ENCODE measurements at places on chromosomes 4 and X. TPM values are rescaled to one million over a fixed set of nuclear protein-coding genes. Genes with fewer than 3 reads are reported as not detected.
A peak's percentile ranks its signal among the peaks of the same experiment; 100 is the strongest.

- DNase-seq = no peak
These were observed 1.7 kb upstream of the GPR143 start for GRCh38 chrX:9767375-9767774.

DNA sequence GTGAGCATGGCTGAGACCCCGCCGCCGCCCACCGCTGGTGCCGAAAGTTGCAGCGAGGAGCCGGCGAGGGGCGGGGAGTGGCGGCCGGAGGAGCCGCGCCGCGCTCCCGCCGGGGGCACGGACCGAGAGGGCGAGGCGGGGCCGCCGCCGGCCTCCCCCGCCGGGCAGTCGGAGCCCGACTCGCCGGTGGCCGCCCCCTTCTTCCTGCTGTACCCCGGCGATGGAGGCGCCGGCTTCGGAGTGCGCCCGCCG is 16.5 kb downstream of the UTP3 start:
- DNase-seq = peak; percentile 26

DNA sequence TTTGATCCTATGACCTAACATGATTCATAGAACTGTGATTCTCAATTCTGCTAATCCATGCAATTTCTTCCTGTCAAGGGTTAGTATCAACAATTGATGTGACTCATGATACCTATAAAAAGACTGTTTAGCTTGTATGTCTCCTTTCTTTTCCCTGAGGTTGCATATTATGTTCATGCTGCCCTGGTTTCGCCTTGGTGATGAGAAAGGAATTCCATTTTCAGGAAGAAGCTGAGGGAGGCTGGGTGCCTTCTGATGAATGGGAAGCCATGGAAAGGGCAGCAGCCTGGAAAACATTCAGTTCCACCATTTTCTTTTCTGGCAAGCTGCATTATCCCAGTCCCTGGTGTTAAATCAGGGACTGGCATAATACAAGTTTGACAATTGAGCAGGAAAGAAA is 976.5 kb downstream of the RPA4 start:
- DNase-seq = no peak

- no peak for DNase-seq
These were observed 21.4 kb upstream of the PGM2 start for GRCh38 chr4:37805091-37805490.

DNA sequence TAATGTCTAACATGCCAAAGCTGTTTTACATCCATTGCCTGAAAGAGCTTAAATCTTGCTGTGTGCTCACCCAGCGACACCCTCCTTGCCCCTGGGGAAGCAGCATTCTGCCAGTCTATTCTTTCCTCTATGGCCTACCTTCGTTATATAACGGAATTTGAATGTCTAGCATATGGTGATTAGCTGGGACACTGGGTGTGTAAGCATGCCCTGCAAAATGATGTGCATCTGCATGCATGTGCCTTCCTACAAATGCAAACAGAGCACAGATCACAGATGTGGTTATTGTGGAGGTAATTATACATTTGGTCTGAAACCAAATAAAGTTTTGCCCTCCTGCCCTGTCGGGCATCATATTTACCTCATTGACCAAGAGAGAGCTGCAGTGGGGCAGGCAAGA is 90.8 kb downstream of the NHS start:
- DNase-seq = no peak

DNA sequence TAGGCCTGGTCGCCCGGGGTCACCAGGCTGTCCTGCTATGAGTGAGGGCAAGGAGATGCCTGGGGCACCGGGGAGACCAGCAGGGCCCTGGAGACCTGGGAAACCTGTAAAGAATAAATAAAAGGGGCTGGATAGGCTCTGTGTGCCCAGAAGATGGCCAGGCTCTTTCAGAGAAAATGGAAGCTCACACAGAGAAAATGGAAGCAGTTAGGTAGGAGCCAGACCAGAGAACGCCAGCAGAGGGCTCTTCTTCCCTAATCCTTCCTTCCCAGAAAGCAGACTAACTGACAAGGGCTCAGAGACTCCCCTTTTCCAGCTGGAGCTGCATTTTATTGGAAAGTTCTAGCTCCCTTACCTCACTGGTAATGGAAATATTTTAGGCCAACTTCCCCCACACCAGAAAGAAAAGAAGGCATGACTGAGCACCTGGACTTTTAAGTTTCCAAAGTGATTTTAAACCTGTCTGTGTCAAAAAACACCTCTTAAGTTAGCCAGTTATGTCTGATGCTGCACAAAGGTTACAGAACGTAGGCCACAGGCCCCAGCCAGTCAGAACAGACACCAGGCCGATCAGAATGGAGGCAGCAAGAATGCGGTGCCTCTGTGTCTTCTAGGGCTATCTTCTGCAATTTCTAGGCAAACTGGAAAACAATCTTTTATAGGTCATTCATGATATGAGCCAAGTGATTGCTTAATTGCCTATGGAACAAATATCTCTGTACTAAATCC is 74.0 kb downstream of the ATG4A start:
- DNase-seq = no peak

- no peak for DNase-seq
These were observed 107.6 kb downstream of the AMER1 start for GRCh38 chrX:64097891-64098290.

GRCh38 chrX:110277609-110278008 is 40.3 kb downstream of the AMMECR1 start:
- no peak for DNase-seq

DNA sequence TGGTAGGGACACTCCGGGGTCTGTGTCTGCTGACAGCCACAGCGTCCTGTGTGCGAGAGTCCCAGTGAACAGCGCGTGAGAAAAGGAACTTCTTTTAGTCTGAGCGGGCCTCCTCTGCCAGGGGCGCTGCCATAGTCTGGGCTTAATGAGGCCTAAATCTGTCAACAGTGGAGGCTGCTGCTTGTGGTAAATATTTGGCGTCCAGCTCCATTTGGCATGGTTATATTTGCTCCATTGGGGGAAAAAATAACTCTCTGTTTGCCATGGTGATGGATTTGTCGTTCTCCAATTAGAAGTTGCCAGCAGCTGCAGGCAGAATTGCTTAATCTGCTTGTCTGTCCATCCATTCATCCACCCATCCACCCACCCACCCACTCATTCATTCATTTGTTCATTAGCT is 71.4 kb upstream of the PSAPL1 start:
- DNase-seq = no peak

DNA sequence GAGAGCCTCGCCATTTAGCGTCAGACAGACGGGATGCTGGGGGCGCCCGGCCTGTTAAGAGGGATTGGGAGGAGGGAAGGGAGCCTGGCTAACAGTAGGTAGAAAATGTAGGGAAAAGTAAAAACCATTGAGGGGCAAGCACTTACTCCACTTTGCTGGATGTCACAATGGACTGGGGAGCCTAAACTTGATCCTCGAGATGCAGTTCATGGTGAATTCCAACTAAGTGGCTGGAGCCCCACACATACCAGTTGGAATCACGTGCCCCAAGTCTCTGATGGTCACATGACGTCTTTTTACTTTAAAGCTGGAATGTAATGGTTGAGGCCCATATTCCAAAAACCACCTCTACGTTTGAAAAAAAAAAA is 1.5 kb downstream of the PLS3 start:
- no peak for DNase-seq

- DNase-seq = no peak
These were observed 173.5 kb downstream of the NPFFR2 start for GRCh38 chr4:72205298-72205697.

DNA sequence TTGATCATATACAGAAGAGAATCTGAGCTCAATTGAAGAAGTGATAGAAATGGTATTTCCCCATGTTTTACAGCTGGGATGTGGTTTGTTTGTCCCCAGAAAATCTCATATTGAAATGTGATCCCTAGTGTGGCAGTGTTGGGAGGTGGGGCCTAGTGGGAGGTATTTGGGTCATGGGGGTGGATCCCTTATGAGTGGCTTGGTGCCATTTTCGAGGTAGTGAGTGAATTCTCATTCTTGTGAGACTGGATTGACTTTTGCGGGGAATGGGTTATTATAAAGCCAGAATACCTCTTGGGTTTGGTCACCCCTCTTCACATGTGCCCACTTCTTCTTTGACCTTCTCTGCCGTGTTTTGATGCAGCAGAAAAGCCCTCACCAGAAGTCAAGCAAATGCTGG is 29.6 kb upstream of the PAGE1 start:
- DNase-seq = no peak

DNA sequence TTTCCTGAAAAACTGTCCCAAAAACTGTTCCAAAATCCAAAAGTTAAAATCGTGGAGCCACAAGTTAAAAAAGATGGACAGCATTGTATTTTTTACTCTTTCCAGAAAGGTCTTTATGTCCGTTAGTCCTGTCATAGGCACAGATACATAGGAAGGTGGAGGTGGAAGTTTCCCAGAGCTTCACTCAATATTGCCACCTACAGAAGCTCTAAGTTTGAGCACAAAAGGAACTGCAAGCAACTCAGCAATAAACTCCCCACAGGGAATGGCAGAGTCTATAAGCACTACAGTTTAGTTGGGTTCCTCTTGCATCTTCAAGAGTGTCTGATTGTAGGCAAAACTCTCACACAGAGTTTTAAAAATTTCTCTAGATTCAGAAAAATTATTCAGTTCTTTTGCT is 22.0 kb upstream of the UGT2B4 start:
- DNase-seq = no peak

DNA sequence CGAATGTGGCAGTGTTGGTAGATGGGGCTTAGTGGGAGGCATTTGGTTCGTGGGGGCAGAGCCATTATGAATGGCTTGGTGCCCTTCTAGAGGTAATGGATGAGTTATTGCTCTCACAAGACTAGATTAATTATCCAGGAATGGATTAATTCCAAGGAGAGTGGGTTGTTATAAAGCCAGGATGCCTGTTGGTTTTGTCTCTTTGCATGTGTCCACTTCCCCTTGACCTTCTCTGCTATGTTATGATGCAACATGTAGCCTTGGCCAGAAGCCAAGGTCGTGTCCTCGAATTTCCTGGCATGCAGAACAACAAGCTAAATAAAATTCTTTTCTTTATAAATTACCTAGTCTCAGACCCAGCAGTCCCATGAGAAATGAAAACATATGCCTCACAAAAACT is 111.2 kb upstream of the PLS3 start:
- DNase-seq = no peak

DNA sequence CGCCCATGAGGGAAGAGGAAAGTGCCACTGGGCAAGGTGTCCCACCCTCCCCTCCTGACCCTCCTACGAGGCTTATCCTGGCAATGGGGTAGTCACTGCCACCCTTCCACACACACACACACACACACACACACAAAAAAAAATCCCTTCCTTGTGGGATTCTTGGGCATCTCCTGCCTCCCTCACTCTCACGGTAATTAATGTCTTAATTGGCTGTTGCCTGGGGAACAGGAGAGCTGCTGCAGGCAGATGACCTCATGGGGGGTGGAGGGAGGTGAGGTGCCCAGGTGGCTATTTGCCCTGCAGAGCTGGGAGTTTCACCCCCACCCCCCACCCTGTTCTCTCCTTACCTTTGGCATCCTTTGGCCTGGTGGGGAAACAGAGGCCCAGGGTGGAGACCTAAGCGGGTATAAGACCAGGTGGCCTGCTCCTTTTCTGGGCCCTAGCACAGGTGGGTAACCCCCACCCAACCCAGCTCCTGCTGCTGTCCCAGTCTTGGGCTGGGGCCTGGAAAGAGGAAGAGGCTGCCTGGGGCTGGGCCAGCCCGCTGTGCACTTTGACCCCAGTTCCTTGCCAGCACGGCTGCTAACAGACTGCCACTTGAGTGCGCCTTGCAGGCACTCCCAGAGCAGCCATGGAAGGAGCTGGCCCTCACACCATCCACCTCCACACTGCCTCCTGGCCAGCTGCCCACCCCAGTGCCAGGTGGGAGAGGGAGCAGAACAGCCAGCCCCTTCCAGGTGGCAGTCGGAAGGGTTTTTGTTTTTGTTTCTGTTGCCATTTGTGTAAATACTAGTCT is 12.6 kb downstream of the EFNB1 start:
- DNase-seq = no peak

- no peak for DNase-seq
These were observed 86.5 kb downstream of the FRAS1 start for GRCh38 chr4:78143634-78144033.

- DNase-seq = no peak
These were observed 1207.4 kb downstream of the ADGRL3 start for GRCh38 chr4:62407534-62407933.

The MSANTD1 gene
- 0.94 TPM for total RNA-seq

The ANKRD17 gene
- 51.2 TPM for total RNA-seq

The GLRA2 gene
- not detected for total RNA-seq

The WAS gene
- 177 TPM for total RNA-seq

The CXorf58 gene
- not detected for total RNA-seq

The ALB gene
- total RNA-seq = not detected

The TRPC5OS gene
- not detected for total RNA-seq

The TCEAL7 gene
- not detected for total RNA-seq
